ENCODE measurements at places on chromosomes 5 and 9.
A peak's percentile ranks its signal among the peaks of the same experiment; 100 is the strongest.

GRCh38 chr9:124779368-124780059 lies 2.6 kb downstream of the OLFML2A start:
- DNase-seq, result no peak

- DNase-seq, result no peak
Measured at GRCh38 chr5:84255315-84255714, 129.4 kb downstream of the EDIL3 start.

DNA sequence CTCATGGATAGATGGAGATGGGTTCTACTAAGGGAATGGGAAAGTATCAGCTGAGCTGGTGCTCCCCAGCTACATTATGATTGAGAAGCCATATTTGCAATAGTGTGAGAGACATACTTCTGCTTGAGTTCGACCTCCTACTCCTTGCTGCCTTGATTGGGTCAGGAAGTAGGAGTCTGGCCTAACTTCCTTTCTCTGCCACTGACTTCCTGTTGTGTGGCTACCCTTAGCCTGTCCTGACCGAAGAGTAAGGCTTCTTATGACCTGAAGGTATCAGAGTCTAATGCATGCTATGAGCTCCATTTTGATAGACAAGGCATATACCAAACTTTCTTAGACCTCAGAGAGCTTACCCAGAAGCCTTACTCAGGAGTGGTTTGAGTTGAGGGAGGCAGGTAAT lies 53.9 kb downstream of the OSTF1 start:
- no peak for DNase-seq

- DNase-seq, result no peak
Measured at GRCh38 chr5:145848854-145849253, 13.7 kb upstream of the PRELID2 start.

- no peak for DNase-seq
Measured at GRCh38 chr5:78961743-78962142, 23.4 kb downstream of the ARSB start.

- no peak for DNase-seq
Measured at GRCh38 chr9:123044586-123044985, 11.1 kb downstream of the GPR21 start.

- DNase-seq, result no peak
Measured at GRCh38 chr9:116491219-116491618, 195.9 kb upstream of the TRIM32 start.

DNA sequence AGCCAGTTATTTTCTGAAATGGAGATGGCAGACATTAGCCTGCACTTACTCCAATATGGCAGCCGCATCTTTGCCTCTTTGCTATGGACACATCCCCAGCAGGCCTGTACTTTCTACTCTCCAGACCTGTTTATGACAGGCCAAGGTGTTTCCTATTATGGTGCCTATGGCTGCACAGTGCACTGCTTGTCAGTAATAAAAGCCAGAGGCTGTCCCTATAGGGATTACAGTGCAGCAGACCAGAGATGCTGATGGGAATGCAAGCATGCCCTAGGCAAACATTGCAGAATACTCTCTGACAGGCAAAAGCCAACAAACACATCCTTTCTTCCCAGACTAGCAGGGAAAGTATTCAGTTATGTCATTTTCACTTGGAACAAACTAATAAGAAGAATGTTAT lies 442.9 kb downstream of the RAB3C start:
- DNase-seq, result no peak

DNA sequence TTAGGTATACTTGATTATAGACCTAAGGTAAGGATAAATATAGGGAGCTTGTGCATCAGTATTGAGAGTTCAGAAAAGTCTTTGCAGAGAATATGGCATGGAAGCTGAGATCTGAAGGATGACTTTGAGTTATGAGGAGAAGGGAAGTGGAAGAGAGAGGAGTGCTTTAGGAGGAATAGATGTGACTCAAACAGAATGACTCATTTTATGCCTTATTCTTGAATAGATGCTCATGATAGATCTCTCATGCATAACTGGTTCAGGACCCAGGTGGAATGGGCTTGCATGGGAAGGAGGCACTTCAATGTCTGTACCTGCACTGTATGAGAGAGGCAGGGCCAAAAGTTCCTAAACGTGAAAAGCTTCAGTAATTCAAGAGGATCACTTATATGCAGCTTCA lies 103.3 kb downstream of the CWC27 start:
- DNase-seq, result no peak

- no peak for DNase-seq
Measured at GRCh38 chr5:172633403-172633970, 7.6 kb upstream of the NEURL1B start.

DNA sequence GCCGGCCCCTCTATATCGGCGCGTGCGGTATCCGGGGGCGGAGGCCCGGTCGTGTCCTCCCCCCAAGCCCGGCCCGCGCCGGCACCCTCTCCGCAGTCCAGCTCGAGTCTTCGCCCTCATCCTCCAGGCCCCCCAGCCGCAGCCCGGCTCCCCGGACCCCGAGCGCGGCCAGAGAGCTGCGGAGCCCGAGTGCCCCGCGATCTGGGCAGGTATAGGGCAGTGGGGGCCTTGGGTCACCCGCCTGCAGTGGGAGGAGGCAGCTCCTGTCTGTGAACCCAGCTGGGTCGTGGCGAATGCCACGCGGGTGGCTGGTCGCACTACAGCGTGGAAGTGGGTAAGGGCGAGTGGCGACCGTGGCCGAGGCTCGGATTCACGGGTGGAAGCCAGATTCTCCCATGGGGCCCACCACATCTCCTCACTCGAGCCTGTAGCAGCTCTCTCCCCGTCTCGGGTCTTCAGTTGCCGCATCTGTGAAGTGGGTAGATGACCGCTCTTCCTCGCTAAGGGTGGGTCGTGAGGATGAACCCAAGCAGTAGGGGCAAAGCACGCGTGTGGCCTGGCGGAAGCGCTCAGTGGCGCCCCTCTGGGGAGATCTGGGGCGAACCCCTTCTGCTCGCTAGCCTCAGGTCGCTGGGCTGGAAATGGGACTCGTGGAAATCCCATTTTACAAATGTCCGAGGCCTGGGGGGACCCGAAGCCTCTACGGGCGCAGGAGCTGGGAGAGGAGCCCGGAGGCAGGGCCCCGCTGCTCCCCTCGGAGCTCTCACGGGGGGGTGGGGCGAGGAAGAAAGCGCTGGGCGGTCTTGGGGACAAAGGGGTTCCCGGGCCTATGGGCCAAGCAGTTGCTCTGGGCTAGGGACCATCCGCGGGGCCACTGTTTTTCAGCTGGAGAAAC lies 1.9 kb downstream of the NR5A1 start:
- no peak for DNase-seq

DNA sequence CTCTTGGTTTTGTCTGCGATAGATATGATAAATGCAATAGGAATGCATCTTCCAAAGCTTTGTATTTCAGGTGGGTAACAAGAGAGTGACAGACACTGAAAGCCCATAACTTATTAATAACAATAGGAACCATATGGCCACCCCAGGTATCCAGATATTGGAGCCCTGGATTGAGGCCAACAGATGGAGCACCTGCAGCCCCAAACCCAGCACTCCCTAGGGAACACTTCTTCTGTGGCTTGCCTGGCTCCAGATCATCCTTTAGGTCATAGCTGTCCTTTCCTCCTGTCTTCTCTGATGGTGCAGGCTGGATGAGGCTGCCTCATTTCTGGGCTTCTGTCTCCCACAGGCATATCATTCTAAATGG lies 5.0 kb upstream of the IL3 start:
- DNase-seq, result no peak

- DNase-seq, result no peak
Measured at GRCh38 chr9:79598562-79599345, 27.0 kb downstream of the TLE4 start.

DNA sequence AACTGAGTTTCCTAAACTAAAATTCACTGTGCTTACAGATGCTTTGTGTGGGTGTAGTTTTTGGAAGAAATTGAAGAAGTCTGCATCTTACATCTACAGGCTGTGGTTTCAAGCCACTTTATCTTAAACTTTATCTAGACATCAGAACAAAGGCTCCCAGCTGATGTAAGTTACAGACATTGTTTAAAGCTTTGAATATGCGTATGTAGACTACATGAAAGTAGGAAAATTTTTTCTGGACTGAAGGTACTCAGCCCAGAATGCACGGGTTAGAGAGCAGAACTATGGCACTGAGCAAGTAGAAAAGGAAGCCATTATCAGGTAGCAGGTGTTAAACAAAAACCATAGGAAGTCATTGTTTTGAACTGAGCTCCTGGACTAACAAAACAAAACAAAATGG lies 185.4 kb downstream of the TTC39B start:
- DNase-seq, result no peak

DNA sequence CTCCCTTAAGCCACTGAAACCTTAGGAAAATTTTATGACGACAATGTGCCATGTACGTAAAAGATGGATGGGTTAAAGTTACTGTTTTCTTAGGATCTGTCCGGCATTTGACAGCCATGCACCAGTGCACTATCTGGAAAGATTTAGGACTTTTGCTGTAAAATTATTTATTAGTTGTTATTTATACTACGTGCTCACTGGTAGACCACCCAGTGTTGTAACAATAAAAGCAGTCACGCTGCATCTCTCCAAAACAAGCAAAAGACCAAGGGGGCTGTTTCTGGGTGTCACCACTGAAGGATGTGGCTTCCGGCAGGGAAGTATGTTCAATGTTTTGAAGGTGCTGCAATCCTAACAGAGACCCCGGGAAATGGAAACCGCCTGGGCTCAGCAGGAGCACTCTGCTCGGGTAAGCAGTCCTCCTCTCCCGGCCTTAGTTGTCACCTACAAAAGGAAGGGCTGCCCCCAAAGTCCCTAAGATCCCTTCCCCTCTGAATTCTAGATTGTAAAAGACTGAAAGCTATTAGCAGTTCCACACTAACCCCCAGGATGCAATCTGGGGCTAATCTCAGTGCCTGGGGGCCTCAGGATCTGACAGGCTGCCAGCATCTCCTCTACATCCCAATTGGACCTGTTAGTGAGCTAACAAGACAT lies 38.6 kb downstream of the SAXO1 start:
- DNase-seq, result no peak

GRCh38 chr9:126203313-126203712 lies 123.3 kb upstream of the MVB12B start:
- no peak for DNase-seq

DNA sequence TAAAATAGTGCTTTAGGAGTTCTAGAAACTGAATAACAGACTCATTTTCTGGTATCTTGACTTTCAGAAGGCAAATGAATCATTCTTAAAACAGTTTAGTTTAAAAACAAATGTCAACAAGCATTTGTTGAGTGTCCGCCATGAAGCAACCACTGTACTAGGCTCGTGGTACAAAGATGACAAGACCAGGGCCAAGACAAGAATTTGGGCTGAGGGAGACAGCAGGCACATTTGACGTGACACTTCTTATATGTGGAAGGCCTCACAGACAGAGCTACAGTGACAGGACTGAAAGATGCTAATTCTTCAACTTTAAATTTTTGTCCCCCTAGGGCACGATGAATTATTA lies 14.4 kb upstream of the ZNF131 start:
- DNase-seq, result no peak

- no peak for DNase-seq
Measured at GRCh38 chr5:113070901-113071300, 94.3 kb downstream of the DCP2 start.

DNA sequence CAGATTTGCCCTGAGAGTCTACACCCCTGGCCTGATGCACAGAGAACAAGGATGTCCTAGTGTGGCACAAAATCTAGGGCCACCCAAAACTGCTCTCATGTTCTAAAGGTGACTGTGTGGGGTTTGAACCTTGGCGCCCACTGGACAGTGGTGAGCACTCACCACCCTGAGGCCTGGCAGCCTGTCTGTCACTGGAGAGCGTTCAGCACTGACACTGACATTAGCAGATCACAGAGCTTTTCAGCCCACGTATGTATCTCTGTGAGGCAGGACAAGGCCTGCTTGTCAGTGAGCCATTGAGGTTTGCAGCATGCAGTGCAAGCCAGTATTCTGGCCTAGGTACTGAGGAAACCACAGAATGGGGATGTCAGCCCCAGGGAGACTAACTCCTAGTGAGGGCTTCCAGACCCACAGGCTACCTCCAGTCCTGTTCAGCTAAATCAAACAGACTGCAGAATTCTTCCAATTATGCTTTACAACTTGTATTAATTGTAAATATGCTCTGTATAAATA lies 38.9 kb upstream of the SLC2A8 start:
- no peak for DNase-seq

- no peak for DNase-seq
Measured at GRCh38 chr9:69637817-69638200, 34.4 kb downstream of the APBA1 start.

DNA sequence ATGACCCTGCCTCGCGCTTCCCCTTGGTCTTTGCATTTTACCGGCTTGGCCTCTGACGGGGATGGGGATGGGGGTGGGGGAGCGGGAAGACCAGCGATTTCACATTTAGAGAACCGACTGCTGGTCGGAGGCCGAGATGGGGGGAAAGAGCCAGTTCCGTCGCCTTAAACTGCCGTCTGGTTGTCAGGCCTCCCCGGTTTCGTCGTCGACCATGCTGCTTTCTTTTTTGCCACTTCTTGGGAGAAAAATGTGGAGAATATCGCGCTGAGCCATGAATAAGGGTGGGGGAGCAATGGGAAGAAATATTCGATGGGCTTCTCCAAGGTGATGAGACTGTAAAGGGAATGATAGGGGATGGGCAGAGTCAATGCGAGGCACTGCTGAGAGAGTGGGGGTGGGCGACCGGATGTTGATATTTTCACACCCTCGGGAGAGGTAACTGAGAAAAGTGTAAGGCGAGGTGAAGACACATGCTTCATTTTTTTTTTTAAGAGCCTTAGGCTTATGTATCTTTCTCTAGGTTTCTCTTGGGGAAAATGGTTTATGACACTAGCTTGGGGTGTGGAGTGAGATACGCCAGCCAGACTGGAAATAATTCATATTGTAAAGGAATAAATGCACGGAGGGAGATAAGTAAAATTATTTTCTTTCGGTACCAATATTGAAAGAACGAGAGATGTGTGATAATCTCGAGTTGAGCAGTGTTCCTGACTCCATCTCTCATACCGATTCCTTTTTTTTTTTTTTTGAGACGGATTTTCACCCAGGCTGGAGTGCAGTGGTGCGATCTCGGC lies 1.1 kb downstream of the KIF2A start:
- DNase-seq, result peak; percentile 55

GRCh38 chr9:108083160-108083750 lies 593.7 kb upstream of the KLF4 start:
- no peak for DNase-seq

DNA sequence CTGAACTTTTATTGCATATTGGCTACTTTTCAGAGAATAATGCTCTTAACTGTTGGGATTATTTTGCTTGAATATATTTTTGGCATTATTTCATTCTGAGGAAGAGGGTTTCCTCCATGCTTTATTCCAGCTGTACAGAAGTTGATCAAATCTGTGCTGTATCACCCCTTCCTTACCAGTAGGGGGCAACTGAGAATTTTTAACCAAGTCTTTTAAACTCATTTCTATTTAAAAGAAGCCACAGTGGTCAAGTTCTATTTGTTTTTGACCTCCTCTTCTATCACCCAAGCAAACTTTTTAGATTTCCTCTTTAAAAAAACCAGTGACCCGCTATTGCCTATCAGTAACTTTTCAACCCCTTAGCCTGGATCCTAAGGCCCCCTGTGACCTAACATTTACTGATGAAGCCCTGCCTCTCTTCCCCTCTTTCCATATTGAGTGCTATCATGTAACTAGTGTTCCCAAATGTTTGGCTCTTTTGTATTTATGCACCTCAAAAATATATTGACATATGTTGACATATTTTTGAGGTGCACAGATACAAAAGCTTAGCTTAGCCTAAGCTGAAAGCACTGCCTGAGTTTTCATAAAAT lies 80.6 kb downstream of the FBXO4 start:
- no peak for DNase-seq

GRCh38 chr5:90940227-90940995 lies 381.8 kb downstream of the ADGRV1 start:
- peak; percentile 9 for DNase-seq
